Transverse colon (tissue), 4 donors: ENCODE measurements at places on chromosomes 5 and 9.

- DNase-seq, result peak; percentile 35
Observed at GRCh38 chr9:96232539-96233241, 69.3 kb downstream of the HSD17B3 start.

DNA sequence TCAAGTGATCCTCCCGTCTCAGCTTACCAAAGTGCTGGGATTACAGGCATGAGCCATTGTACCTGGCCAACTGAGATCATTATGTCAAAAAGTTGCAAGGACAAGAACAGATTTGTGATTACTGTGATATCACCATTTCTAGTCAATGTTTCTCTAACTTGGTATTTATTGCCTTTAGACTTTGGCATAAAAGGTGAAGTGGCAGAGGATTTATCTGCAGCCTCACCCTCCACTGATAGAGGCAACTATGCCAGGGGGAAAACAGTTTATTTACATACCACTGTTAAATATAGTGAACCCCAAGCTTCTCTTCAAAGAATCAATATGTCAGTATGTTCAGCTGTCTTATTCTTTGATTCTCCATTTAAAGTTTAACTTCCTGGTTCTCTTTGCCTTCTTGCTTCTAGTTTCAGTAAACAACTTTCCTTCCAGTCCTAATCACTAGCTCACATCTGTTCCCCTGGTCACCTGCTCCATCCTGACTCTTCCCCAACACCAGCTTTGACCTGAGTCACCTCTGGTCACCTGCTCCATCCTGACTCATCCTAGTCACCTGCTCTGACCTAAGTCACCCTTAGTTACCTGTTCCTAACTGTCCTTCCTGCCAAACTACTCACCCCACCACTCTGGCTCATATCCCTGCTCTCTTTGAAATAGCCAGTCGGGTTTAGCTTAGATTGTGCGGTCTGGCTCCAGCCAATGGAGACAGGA is 29.9 kb downstream of the SEMA6A start:
- DNase-seq, result peak; percentile 70

GRCh38 chr5:103177543-103177942 is 57.4 kb downstream of the PPIP5K2 start:
- DNase-seq, result no peak

- DNase-seq, result no peak
Observed at GRCh38 chr5:76174101-76174500, 90.9 kb downstream of the SV2C start.

DNA sequence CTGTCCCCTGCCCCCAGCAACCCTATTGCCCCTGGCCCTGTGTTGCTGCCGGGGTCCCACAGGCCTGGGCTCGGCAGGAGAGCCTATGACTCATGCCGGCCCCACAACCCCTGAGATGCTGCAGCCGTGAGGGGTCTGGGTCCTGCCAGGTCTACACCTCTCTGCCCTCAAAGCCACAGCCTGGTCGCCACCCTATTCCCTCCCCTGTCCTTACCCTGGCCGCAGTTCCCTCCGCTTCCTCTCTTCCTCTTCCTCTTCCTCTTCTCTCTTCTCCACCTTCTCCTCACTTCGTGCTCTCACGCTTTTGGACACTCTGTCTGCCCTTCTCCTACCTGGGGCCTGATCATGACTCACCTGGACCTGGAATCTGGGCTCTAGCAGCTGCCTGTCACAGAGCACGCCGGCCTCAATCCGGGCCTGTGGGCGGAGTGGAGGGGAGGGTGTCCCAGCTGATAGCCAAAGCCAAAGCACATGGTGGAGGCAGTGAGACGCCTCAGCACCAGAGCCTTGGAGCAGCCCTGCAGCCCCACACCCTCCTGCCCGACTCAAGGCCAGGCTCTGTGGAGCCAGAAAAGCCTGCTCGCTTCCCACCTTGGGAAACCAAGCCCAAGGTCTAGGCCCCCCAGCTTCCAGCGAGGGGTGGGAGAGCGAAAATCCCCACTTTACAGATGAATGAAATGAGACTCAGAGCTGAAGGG is 26.8 kb upstream of the CSF1R start:
- DNase-seq, result no peak

GRCh38 chr5:119019949-119020348 is 31.6 kb upstream of the DTWD2 start:
- DNase-seq, result no peak

DNA sequence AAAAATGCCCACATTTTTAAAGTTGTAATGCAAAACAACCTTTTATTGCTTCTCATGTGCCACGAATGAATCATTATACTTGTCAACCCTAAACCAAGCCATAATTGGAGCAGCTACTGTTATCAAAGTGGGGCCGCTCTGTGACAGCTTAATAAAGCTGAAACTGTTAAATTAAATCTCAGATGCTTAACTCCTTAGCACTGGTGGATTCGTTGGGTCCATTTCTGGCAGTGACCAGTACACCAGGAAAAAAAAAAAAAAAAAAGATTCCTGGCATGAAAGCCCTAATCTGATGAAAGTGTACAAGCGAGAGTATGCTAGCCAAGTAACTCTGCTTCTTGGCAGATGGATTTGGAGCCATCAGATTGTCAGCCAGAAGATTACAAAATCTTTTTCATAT is 164.8 kb downstream of the ZSWIM6 start:
- DNase-seq, result no peak
